ENCODE measurements at places on chromosomes 12 and 14.

DNA sequence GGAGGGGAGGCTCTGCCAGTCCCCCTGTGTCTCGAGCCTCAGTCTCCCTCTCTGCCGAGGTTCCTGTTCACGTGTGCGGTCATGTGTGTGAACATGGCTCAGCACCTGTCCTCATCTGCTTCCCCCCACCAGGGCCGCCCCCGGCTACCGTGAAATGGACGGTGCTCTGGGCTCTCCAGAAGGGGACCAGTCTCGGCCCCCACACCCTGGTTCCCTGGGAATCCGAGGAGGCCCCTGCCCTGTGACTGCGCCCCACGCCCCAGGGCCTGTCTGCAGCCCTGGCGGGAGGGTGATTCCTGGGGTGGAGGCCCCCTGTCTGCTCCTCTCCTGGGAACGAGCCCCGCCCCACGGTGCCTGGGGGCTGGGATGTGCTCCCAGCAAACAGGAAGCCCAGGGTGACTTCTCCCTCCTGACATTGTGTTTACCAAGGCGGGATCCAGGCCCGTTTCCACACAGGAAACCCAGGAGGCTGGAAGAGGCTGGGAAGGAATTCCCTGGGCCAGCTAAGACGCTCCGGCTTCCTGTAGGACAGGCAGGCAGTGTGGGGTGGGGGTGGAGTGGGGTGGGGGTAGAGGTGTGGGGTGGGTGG lies 46.6 kb downstream of the KIF26A start:
- no peak for DNase-seq

- DNase-seq: peak; percentile 75
These were observed 193.0 kb downstream of the PIK3C2G start for GRCh38 chr12:18454330-18454729.

GRCh38 chr12:85509857-85510256 lies 229.8 kb downstream of the ALX1 start:
- DNase-seq: peak; percentile 75

- DNase-seq: no peak
These were observed 123.7 kb upstream of the MDM1 start for GRCh38 chr12:68455691-68456345.

- no peak for DNase-seq
These were observed 163.4 kb upstream of the TMEM260 start for GRCh38 chr14:56416213-56416612.

DNA sequence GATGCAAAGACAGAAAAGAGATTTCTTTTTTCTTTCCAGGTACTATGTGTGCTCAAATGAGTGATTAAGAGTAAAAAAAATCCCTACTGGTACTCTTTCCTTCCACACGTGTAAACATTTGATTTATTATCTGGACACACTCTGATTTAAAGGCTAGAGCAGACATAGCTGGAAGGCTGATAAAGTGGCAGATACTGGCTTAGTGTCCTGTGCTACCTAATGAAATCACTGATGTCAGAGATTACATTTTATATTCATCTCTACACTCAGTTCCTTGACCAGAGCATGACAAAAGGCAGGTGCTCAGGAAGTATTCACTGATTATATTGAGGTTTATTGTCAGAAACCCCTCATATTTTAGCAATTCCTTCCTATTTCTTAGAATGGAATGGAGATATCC lies 136.6 kb upstream of the SLC38A2 start:
- DNase-seq: no peak
